ENCODE measurements at places on chromosomes 7 and 10.

GRCh38 chr7:8121243-8121642, 140.7 kb downstream of the ICA1 start:
- no peak for DNase-seq

GRCh38 chr7:25712500-25712899, 439.5 kb upstream of the NFE2L3 start:
- DNase-seq = no peak

DNA sequence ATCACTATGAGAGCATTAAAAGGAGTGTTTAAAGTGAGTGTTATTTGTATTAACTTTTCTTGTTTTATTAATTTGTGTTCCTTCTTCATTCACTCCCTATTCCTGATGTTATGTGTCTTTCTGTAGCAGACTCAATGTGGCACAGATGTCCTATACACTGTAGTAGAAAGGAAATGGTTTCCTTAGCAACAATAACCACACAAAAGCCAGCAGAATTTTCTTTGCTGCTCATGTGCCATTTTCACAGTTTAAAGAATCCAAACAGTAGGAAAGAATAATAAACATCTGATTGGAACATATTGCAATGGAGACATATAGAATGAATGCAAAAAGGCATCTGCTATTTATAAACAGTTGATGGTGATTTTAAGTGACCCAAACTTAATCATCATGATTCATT, 763.6 kb downstream of the PHTF2 start:
- DNase-seq = no peak

GRCh38 chr7:123535517-123535916, 1.1 kb upstream of the IQUB start:
- DNase-seq = no peak

DNA sequence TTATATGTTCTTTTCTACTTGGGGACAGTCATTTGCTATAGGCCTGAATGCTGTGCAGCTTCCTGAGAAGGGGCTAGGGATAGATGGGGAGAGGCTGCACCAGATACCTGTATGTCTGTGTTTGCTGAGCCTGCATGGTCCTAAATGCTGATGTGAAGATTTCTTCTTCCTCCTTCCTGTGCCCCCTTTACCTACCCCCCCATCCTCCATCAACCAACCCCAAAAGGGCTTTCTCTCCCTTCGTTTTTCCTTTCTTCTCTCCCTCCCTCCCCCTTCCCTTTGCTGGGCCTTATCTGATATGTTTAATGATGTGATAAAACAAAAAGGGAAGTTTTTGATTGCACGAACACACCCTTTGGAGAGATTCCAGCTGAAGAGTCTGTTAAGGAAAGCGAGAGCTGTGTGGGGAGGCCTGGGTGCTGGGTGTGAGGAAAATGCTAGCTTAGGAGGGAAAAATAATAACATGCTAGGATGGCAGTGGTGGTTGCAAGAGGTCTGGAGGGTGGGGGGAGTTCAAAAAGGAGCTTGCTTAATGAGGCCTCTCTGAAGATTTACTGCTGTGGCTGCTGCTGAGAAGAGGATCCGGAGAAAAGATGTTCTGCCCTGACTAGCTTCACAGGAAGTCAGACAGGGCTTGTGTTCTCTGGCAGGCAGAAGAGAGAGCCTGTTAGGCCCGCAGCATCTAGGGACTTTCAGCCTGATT, 101.8 kb downstream of the SAMD9 start:
- DNase-seq = no peak

- no peak for DNase-seq
Observed at GRCh38 chr7:150722431-150722931, 6.1 kb downstream of the GIMAP1 start.

GRCh38 chr10:126687121-126687606, 16.7 kb upstream of the C10orf90 start:
- no peak for DNase-seq

- no peak for DNase-seq
Observed at GRCh38 chr10:133226251-133226808, 3.7 kb upstream of the UTF1 start.

GRCh38 chr7:91517201-91517785, 253.1 kb downstream of the FZD1 start:
- DNase-seq = no peak

- no peak for DNase-seq
Observed at GRCh38 chr7:138889582-138890498, 91.3 kb downstream of the KIAA1549 start.

DNA sequence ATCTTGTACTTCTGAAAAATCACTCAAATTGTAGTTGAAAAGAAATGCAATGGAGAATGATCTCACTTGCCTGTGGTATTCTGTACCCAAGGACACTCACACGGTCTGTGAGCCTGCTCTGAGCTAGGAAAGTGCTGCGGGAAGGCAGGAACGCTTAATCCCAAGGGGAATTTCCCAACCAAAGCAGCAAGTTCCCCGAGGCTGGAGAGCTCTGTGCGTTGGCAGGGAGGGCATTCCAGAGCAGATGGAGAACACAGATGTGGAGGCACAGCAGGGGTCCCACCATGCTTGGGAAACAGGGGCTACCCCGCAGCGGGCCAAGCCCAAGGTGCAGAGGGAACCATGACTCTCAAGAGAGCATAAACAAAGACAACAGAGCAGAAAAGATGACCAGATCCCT, 13.6 kb downstream of the SVIL start:
- DNase-seq = no peak

GRCh38 chr7:104524853-104525252, 196.4 kb downstream of the LHFPL3 start:
- no peak for DNase-seq

DNA sequence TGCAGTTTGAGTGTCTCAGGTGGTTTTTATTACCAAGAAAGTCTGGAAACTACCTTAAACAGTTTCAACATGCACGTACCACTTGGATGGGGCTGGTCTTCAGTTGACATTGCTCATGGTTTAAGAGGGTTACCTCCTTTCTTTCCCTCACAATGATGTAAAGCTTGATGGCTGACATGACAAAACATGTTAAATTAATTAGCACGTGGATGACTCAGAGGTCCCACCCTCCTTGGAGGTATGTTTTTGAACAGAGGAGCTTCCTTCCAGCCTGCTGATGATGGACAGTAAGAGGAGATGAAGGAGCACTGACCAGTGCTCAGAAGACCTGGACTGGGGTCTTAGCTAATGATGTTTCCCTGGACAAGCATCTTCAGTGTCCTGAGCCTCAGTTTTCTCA, 322.3 kb upstream of the PODXL start:
- DNase-seq = no peak

GRCh38 chr10:22701132-22701826, 13.1 kb downstream of the PIP4K2A start:
- DNase-seq = no peak

DNA sequence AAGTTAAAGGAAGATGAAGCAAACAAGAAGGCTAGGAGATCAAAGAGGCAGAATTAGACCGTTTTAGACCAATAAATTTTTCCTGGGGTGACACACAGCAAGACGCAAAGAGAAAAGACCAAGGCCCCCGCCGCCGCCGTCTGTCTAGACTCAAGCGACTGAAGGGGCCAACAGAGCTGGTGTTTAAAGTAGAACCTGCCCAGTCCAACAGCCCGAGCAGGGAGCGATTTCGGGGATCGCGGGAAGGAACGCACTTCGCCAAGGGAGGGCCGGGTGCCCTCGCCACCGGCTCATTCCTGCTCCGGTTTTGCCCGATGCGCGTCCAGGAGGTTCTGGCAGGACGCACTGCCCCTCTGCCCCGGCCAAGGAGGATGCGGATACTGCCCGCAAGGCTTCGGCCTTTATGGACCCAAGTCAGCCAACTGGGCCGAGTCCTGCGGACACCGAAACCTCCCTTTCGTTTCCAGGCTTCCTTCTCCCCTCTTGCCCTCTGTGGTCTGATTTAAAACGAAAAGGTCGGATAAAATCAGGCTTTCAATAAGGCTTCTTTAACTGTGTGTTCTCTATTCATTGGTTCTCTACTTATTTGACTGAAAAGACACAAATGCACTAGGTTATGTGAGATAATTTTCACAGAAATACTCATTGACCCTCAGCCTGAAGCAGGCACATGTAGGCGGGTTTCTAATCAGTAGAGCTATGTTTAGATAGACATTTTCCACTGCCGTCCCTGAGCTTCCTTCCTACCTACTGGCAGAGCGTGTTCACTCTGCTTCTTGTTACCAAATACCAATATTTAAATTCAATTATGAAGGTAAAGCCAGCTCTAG, 2.2 kb upstream of the HOXA7 start:
- DNase-seq = no peak

DNA sequence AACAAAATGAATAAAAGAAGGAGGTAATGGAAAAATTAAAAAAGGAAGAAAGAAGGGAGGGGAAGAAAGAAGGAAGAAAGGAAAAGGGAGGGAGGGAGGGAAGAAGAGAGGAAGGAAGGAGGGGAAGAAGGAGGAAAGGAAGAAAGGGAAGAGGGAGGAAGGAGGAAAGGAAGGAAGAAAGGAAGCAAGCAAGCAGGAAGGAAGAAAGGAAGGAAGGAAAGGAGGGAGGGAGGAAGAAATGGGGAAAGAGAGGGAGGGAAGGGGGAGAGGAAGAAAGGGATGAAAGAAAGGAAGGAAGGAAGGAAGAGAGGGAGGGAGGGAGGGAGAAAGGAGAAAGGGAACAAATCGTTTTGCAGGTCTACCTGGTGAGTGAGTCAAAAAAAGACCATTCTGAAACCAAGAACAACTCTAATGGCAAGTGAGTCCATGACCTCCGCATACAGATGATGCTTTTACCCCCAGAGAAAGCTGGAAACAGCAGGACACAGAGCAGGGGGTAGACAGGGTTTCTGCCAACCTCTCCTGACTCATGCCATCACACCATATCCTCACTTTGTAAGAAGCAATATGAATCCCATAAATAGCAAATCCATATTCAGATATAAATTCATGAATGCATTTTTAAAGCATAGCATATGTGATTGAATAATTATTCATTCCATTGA, 1112.9 kb upstream of the AUTS2 start:
- DNase-seq = no peak

- no peak for DNase-seq
Observed at GRCh38 chr7:92732316-92733036, 103.9 kb downstream of the CDK6 start.

- peak; percentile 48 for DNase-seq
Observed at GRCh38 chr10:70348228-70348850, 34.1 kb downstream of the LRRC20 start.

DNA sequence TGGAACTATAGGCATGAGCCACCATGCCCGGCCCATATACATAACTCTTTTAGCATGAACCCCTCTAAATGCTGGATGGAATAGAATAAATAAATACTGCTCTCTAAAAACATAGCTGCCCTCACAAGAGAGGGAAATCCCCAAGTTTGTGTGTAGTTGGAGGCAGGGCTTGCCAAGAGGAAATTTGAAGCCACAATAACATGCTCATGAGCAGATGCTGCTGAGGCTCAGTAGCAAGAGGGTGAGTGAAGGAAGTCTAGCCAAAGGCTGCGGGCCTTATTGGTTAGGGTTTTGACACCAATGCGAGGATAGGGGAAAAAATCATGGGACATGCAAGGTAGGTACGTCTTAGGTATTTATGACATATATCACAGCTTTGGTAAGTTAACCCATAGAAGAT, 17.3 kb downstream of the TPK1 start:
- no peak for DNase-seq

- no peak for DNase-seq
Observed at GRCh38 chr7:15214976-15215375, 312.4 kb upstream of the DGKB start.

DNA sequence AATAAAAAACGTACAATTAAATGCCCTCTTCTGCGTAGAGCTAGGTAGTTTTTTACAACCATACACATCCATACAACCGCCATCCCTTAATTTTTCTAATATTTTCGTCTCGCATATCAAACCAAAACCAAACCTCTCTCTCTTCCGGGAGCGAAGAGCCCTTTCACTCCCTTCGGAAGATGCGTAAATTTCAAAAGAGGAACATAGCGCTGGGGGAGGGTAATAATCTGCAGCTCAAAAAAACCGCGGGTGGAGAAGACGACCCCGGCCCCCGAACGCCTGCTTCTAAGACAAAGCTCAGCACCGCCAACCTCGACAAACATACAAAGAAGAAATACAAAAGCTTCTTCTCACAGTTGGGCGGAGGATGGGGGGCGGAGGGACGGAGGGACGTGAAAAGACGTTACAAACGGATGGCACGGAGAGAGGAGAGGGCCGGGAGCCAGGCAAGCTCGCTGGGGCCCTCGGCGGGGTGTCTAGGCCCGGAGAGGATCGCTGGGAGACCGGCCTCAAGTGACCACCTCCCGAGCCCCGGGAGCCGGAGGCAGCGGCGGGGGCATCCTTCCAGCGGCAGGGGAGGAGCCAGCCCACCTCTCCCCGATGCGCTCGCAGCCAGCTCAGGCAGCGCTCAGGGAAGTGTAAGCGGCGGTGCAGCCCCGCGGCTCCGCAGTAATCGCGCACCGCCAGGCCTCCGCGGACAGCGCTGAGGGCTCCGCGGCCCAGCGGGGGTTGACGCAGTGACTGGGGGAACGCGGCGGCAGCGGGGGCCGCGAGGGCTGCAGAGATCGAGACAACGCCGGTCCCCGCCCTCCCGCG, 851 bp downstream of the MKRN1 start:
- DNase-seq = peak; percentile 26

GRCh38 chr7:44772440-44772839, 23.8 kb downstream of the ZMIZ2 start:
- DNase-seq = no peak

DNA sequence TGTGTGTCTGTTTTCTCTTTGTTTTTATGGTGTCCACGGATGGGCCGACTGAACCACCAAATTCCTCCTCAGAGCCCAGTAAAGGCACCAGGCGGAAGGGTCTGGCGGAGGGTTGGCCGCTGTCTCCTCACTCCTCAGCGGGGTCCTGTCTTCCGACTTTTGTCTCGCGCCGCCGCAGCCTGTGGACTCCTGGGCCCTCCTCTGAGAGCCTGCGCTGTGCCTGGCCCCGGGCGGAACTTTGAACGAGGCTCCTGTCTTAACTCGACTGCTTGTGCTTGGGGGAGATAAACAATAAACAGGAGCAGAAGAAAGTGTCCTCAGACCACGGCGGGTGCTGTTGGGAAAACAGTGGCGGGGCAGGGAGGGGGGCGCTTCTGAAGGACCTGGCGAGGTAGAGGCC, 2.2 kb upstream of the FAM20C start:
- DNase-seq = no peak

- DNase-seq = no peak
Observed at GRCh38 chr7:55177068-55177530, 158.3 kb downstream of the EGFR start.

DNA sequence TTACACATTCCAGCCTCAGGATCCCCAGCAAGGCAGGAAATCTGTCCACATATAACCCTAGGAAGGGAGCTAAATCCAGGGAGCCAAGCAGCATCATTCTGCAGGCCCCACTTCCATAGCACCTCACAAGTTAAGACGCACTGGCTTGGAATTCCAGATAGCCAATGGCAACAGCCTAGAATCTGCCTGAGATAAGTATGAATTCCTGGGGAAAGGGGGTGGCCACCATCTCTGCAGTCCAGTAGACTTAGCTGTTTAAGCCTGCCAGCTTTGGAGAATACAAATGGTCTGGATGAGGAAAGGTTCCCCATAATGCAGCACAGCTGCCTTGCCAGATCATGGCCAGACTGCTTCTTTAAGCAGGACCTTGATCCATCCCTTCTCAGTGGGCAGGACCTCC, 179.4 kb upstream of the PRSS1 start:
- no peak for DNase-seq

GRCh38 chr10:96991313-96991841, 159.3 kb downstream of the LCOR start:
- DNase-seq = no peak

- DNase-seq = no peak
Observed at GRCh38 chr10:96797485-96797884, 34.6 kb upstream of the LCOR start.

Measured in cerebellar cortex (tissue), 1 donor.